Activated CD8-positive, alpha-beta memory T cell treated with anti-CD3 and anti-CD28 coated beads for 1 hour (primary cell): ENCODE measurements at places on chromosomes 5 and 9.

GRCh38 chr9:91061506-91061905, 259.9 kb downstream of the SYK start:
- DNase-seq: no peak

DNA sequence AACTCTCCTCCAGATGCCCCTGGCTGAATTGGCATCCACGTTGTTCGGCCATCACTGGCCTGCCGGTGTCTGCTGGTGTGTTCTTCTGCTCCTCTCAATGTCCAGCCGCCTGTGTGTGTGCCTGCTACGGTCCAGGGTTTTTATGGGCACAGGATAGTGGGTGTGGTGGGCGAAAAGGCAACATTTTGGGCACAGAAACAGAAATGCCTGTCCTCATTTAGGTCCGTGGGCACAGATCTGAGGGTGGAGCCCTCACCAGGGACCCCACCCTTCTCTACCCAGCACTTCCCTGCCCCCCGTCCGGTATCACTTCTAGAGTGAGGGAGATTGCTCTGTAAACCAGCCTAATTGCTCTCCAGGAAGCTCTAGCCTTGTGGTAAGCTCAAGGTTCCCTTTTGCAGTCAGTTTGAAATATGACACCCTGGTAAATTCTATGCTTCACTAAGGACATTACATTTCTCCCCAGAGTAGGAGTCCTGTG, 410.1 kb downstream of the MAT2B start:
- no peak for DNase-seq

DNA sequence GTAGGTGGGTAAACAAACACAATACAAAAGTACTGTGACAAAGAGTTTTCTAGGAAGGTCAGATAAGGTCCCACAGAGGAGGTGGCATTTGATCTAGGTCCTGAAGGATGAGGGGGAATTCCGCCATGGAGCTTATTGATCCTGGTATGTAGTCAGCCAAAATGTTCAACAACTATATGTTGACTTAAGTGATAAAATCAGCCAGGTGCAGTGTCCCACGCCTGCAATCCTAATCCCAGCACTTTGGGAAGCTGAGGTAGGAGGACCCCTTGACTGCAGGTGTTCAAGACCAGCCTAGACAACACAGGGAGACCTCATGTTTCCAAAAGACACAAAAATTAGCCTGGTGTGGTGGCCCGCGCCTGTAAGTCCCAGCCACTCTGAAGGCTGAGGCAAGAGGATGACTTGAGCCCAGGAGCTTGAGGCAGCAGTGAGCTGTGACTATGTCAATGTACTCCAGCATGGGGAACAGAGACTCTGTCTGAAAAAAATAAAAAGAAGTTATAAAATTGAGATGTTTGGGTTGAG, 46.4 kb upstream of the PLIN2 start:
- DNase-seq: no peak

DNA sequence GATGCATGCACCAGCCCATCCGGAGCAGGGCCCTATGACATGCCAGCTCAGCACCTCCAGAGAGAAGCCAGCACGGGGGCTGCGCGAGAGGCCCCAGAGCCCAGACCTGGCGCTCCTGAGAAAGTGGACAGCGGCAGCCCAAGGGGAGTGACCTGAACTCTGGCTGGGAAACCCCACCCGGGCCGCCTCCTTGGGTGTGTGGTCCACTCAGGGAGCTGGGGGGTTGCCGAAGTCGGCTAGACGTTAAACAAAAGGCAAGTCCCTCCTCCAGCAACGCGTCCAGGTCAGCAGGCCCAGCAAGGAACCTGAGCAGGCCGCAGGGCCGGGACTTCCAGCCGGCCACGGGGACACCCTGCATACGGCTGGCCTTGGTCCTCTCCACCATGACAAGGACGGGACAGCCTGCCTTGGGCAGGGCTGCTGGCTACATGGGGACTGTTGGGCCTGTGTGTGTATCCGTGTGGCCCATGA, 35.7 kb downstream of the NACC2 start:
- DNase-seq: no peak

GRCh38 chr5:107485184-107485583, 185.6 kb downstream of the EFNA5 start:
- no peak for DNase-seq
